Naive thymus-derived CD8-positive, alpha-beta T cell (primary cell): ENCODE measurements at places on chromosomes 4 and X. TPM values are rescaled to one million over a fixed set of nuclear protein-coding genes. Genes with fewer than 3 reads are reported as not detected.

GRCh38 chrX:65696613-65697012 is 29.2 kb downstream of the MSN start:
- no peak for DNase-seq

GRCh38 chr4:127643791-127644190 is 11.0 kb downstream of the INTU start:
- DNase-seq: no peak

Gene TRIM60
- total RNA-seq: not detected

- no peak for DNase-seq
Observed at GRCh38 chrX:97909245-97909644, 1025.5 kb downstream of the RPA4 start.

- DNase-seq: no peak
Observed at GRCh38 chrX:80917919-80918318, 108.2 kb upstream of the BRWD3 start.

DNA sequence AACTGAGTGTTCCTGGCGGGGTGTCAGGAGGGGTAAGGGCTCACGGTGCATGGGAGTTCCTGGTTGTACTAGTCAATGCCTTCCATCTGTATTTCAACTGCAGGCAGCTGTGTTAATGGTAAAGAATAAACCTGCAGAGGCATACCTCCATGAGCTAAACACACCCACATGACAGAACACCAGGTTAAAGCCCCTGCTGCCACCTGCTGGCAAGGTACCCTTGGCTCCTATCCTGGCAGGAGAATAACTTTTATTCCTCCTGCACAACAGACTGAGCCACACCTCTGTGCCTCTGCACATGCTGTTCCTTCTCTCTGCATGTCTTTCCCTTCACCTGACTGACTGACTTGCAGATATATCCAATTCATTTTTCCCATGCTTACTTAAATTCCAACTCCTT is 11.1 kb downstream of the ITIH6 start:
- peak; percentile 17 for DNase-seq

Gene SMIM10L2A
- total RNA-seq: 5.0 TPM

DNA sequence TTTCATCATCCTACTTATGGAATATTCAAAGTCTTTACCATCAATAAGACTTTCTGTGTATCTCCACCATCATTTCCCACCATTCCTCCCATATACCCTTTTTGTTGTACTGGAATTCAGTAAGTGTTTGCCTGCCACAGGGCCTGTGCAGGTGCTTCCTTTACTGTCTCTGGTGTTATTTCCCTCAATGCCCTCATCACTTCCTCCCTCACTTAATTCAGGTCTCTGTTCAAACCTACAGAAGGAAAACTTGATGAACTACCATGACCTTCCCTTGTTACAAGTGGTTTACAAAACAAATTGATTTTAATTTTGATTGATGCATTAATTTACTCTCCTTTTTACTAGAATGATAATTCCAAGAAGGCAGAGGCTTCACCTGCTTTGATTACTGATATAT is 159.5 kb upstream of the FAT4 start:
- DNase-seq: no peak

DNA sequence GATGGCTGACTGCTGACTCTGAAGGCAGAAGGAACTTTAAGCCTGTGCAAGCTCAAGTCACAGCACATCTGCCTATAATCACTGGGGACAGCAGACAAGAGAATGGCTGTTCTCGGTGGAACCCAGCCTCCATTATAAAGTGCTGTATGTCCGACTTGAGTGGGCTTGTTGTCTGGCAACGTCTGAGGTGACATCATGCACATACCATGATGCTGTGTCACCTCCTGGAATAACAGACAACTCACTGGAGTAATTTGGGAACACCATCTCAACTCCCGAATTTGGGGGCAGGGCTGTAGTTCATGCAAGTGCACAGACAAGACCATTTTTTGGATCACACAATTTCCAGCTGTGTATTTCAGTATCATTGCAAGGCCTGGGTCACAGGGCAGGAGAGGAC is 59.8 kb upstream of the GPM6B start:
- no peak for DNase-seq

DNA sequence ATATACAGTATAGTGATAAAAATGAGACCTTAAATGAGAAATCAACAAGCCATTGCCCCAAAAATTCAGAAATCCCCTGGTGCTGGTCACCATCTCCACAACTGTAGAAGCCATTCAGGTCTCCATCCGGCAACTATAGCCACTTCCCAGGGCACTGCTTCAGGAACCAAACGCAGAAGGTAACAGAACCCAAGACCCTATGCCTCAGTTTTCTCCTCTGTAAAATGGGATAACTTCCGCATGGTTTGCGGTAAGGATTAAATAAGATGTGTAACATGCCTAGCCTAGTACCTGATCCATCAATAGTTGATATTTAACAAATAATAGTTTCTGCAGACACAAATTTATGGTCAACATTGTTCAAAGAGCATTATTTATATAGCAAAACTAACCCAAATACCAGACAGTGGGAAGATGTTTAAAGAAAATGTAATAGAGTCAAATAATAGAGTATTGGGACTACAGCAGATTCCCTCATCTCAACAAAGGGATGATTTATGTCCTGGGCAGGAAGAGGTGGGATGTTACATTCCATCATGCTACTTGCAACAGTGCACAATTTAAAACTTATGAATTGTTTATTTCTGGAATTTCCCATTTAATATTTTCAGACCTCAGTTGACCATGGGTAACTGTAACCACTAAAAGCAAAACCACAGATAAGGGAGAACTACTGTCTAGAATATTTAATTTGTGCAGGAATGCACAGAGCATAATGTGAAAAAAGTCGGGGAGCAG is 30.0 kb downstream of the IRF2 start:
- DNase-seq: no peak

DNA sequence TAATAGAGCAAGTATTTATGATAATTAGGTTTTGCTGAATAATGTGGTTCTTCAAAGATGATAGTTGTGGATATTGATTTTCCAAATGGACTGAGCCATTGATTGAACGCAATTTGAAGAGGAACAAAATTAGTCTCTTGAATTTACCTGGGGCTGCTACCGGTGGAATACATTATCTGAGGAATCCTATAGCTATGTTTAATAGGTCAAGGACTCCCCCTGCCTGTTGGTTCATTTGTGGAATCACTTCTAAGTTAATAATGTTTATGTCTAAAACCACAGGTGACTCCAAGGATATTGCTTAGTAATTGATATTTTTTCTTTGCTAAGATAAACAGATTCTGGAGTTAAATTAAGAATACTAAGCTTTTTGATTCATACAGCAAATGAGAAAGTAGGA is 576.0 kb upstream of the PABPC4L start:
- DNase-seq: no peak

GRCh38 chr4:140046543-140046942 is 107.4 kb downstream of the MAML3 start:
- DNase-seq: no peak

DNA sequence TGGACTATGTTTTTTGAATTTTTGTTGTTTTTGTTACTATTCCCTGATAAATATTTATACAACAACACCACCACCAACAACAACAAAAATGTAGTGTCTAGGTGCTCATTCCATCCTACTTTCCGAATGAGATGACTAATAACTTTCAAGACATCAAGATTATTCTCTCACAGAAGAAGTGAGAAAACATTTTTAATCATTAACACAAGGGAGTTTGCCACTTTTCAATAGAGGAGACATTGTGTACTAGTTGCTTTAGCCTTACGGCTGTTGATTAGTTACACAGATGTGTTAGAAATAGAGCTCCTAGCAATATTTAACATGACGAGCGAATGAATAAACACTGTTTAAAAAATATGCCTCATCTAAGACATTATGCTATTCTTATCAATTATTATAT is 898.8 kb downstream of the C4orf33 start:
- no peak for DNase-seq

GRCh38 chr4:146267826-146268225 is 53.5 kb downstream of the REELD1 start:
- no peak for DNase-seq

DNA sequence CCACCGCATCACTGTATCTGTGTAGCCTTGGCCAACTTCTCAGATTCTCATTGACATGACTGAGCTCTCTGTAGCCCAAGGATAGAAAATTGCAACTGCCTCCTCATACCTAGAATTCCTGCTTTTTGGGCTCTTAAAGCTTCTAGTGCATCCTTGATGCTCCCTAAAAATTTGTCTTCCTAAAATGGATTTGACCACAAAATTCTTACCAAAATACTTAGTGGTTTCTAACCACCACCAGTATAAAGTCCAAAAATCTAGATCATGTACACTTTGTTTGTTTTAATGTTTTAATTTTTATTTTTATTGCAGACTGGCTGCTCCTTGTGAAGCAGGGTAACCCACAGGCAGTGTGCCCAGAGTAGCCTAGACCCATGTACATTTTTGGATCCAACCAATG is 75.5 kb downstream of the TBC1D9 start:
- no peak for DNase-seq

DNA sequence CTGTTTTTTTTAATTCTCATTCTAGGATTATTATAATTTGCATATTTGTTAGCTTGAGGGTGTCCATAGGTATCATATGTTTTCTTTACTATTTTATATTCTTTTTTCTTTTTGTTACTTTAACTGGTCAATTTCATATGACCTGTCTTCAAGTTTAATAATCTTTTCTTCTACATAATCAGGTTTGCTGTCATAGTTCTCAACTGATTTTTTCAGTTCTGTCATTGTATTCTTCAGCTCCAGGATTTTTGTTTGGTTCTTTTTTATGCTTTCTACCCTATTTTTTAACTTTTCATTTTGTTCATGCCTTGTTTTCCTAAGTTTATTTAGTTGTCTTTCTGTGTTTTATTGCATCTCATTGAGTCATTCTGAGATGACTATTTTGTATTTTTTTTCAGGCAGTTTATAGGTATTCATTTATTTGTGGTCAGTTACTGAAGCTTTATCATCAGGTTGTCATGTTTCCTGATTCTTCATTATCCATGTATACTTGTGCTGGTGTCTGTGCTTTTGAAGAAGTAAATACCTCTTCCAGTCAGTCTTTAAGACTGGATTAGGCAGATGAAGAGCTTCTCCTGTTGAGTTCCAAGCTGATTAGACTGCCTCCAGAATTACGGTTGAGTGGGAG is 220.3 kb upstream of the VEGFC start:
- no peak for DNase-seq

Gene PARM1
- total RNA-seq: 0.21 TPM

DNA sequence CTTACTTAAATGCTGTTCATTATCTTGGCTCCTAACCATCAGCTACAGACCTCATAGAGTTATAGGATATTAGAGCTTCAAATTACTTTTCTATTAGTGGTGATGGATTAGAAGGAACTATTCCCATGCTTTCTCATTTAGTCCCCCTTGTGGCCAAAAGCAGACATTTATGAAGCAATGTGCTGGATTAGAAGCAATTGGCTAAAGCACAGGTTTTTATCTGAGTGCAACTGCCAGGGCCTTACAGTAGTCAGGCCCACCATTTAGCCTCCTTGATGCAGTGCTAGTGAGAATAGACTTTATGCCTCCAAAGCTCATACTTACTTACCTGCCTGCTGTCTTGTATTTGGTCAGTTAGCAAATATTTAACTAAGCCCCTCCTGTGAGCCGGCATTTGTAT is 93.0 kb downstream of the TSPAN7 start:
- no peak for DNase-seq

DNA sequence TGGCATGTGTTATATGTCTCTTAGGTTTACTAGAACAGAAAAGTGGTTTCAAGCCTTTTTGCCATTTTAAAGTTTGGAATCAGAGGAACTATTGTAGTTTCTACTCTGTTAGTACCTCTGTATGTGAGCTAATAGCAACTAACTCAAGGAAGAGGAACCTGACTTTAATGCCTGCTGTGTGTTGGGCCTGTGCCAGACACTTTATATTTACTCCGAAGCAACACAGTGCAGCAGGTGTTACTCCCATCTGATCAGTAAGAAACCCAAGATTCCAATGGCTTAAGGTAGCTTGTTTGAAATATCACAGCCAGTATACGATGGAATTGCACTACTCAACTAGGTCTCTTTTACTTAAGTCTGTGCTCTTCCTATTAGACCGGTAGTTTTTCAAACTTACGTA is 79.2 kb downstream of the USP9X start:
- no peak for DNase-seq

DNA sequence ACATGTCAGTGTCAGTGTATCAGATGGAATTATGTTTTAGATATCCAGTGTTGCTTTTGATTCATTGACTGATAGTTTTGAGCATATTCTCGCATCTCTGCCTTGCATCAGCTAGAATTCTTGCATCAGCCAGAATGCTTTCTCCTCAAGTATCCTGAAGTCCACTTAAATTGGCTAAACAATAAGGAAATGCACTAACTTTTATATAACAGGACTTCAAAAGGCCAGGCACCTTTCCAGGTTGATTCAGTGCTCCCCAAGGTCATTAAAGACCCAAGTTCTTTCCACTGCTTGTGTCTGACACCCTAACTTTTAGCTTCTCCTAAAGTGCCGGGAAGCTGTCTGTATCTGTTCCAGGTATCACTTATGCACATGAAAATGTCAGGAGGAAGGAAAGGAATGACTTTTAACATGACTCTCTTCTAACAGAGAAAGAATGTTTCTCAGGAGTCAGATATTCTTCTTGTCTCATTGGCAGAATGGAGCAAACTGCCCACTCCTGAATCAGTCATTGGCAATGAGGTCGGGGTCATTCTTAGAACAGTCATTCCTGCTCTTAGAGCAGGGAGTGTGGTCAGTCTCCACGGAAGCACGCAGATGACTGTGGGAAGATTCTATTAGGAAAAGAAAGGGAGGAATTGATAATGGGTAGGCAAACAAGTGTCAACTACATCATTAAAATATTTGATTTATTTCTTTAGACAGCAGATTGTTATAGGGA is 92.9 kb upstream of the TLL1 start:
- DNase-seq: no peak

GRCh38 chrX:109299091-109299490 is 182.8 kb downstream of the GUCY2F start:
- no peak for DNase-seq

DNA sequence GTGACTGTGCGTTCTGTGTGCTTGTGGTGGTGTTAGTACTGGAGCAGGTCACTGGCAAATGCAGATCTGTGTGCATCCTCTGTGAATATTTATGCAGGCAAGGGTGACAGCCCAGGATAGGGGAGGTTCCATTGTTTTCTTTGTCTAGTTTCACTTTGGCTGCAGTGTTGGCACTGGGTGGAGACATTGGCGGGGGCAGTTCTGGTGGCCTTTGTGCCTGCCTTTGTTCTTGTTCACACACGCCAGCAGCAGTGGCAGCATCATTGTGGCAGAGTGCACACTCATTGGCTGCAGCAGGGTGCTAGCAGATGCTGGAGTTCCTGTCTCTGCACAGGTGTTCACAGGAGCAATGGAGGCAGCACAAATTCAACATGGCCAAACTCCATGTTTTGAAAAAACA is 495.3 kb downstream of the UBE2NL start:
- no peak for DNase-seq

Gene DGAT2L6
- not detected for total RNA-seq

GRCh38 chr4:96227515-96227914 is 387.6 kb downstream of the PDHA2 start:
- no peak for DNase-seq

- no peak for DNase-seq
Observed at GRCh38 chr4:119746951-119747350, 118.3 kb upstream of the PDE5A start.
